Cerebellum (tissue), 4 donors: ENCODE measurements at places on chromosomes 5 and 9. TPM values are rescaled to one million over a fixed set of nuclear protein-coding genes. Genes with fewer than 3 reads are reported as not detected.

The TMOD1 gene
- 5.4 TPM for total RNA-seq

The EQTN gene
- total RNA-seq: 0.73 TPM

The IGFBPL1 gene
- total RNA-seq: 239 TPM

The KIF20A gene
- 12.8 TPM for total RNA-seq

The IL4 gene
- total RNA-seq: not detected

The DNM1 gene
- 120 TPM for total RNA-seq

The RASGRF2 gene
- total RNA-seq: 3.7 TPM

The PNPLA7 gene
- 1.5 TPM for total RNA-seq
